ENCODE measurements at places on chromosomes 2 and 18. TPM values are rescaled to one million over a fixed set of nuclear protein-coding genes. Genes with fewer than 3 reads are reported as not detected.

KCNG2 gene
- total RNA-seq: 1.1 TPM

- H3K36me3 ChIP-seq: no peaks in the 10 kb centered on the region
- no peak for DNase-seq
- peaks cover 6% of the 10 kb centered on the region for H3K4me1 ChIP-seq
- H3K27ac ChIP-seq: no peak overlapping the region
- H3K27me3 ChIP-seq: no peaks in the 10 kb centered on the region
These were observed 249.4 kb upstream of the TRIB2 start for GRCh38 chr2:12467303-12467702.

KCNJ3 gene
- total RNA-seq: 5.1 TPM

DNA sequence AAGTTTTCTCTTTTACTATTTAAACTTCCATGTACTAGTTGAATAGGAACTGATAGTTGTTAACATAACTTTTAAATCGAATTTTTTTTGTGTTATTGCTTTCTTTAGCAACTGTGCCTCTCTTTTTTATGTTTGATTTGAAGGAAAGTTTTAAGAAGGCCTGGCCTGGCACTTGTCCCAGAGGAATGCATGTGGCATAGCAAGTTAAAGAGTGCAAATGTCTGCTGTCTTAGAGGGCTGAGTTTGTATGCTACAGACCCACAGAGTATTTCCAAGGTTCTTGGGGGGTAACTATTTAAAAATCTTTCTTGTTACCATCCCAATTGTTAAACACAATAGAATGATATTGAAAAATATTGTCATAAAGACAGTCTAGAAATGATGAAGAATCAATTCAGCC lies 47.0 kb downstream of the MTCL1 start:
- no peak overlapping the region for H3K27ac ChIP-seq
- no peaks in the 10 kb centered on the region for H3K27me3 ChIP-seq
- no peaks in the 10 kb centered on the region for H3K36me3 ChIP-seq
- no peaks in the 10 kb centered on the region for H3K4me1 ChIP-seq

DNA sequence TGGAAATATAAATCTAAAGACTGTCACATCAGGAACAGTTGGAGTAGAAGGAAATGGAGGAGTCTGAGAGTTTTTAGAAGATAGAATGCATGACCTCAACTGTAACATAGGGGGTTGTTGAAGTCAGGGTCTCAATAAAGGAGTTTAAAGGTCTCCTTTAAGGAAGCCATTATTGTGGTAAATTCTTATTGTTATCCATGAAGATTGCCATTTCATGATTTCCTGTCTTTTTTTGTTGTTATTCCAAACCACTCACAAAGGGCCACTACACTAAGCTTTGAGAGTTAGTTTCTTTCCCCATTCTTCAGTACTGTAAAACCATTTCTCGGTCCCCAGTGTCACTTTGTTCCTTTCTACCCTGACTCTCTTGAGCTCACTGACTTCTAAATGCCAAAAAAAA lies 134.0 kb downstream of the DTNA start:
- H3K36me3 ChIP-seq: peaks cover 5% of the 10 kb centered on the region
- no peaks in the 10 kb centered on the region for H3K4me1 ChIP-seq
- H3K27me3 ChIP-seq: no peaks in the 10 kb centered on the region
- no peak for DNase-seq
- H3K27ac ChIP-seq: no peak overlapping the region

CYP1B1 gene
- 114 TPM for total RNA-seq

ARHGEF33 gene
- 3.7 TPM for total RNA-seq

DNA sequence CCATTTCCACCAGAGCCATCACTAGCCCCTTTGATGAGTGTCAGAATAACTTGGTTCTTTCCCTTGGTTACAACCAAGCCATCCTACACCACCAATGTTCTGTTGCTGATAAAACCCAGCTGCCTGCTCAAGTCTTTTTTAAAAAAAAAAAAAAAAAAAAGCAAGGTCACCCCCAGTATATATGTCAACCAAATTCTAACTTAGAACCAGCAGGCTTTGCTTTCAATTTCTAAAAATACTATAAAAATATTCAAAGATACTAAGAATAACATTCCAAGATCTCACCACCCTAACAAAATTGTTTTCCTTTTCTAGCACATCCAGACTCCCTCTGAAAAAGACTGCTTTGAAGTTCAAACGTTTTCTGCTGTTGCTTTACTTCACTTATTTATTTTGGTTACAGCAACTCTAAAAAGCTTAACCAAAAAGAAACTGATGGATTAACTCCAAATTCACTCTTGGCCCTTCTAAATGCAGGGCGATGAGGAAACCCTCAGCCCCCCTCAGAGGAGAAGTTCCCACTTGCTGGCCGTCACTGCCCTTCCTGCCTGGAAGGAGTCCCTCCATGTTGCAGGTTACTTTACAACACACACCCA lies 10.9 kb downstream of the UXS1 start:
- no peaks in the 10 kb centered on the region for H3K27me3 ChIP-seq
- H3K36me3 ChIP-seq: no peaks in the 10 kb centered on the region
- H3K4me1 ChIP-seq: peaks cover 5% of the 10 kb centered on the region
- no peak for DNase-seq
- no peak overlapping the region for H3K4me3 ChIP-seq

RNF125 gene
- 6.7 TPM for total RNA-seq

GRCh38 chr18:25133879-25134278 lies 218.1 kb downstream of the ZNF521 start:
- no peak overlapping the region for H3K27ac ChIP-seq
- no peaks in the 10 kb centered on the region for H3K27me3 ChIP-seq
- no peaks in the 10 kb centered on the region for H3K36me3 ChIP-seq
- no peak overlapping the region for H3K4me3 ChIP-seq
- no peaks in the 10 kb centered on the region for H3K4me1 ChIP-seq
- no peak for DNase-seq

- H3K4me1 ChIP-seq: no peaks in the 10 kb centered on the region
- no peaks in the 10 kb centered on the region for H3K27me3 ChIP-seq
- DNase-seq: no peak
- no peaks in the 10 kb centered on the region for H3K36me3 ChIP-seq
- H3K4me3 ChIP-seq: no peak overlapping the region
- no peak overlapping the region for H3K27ac ChIP-seq
These were observed 22.1 kb downstream of the GPR39 start for GRCh38 chr2:132438691-132439090.

DNA sequence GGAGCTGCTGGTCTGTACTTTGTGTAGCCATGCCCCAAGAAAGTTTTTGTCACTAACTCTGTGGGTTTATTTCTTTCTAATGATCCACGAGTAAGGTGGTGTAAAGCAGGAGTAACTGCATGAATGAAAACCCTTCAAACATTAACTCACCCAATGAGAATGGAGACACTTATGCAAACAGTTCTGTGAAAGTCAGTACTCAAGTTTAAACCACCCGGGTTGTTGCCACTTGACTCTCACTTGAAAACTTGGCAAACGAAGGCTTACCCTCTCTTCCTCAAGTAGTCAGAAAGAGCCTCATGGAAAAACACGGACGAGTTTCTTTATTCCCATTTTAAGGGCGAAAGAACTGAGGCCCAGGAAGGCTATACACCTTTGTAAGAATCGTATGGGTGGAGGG lies 117.5 kb downstream of the MMADHC start:
- no peaks in the 10 kb centered on the region for H3K4me1 ChIP-seq
- DNase-seq: no peak
- no peak overlapping the region for H3K4me3 ChIP-seq

PNPT1 gene
- total RNA-seq: 20.7 TPM

- no peaks in the 10 kb centered on the region for H3K27me3 ChIP-seq
- no peaks in the 10 kb centered on the region for H3K36me3 ChIP-seq
- no peak overlapping the region for H3K4me3 ChIP-seq
- no peak overlapping the region for H3K27ac ChIP-seq
- no peak for DNase-seq
- no peaks in the 10 kb centered on the region for H3K4me1 ChIP-seq
These were observed 26.3 kb upstream of the GREB1 start for GRCh38 chr2:11507517-11507916.

All from aorta (tissue), 5 donors.